ENCODE measurements at places on chromosomes 6 and 20.

GRCh38 chr6:157274471-157275226 lies 48.7 kb downstream of the TMEM242 start:
- peak; percentile 57 for DNase-seq

DNA sequence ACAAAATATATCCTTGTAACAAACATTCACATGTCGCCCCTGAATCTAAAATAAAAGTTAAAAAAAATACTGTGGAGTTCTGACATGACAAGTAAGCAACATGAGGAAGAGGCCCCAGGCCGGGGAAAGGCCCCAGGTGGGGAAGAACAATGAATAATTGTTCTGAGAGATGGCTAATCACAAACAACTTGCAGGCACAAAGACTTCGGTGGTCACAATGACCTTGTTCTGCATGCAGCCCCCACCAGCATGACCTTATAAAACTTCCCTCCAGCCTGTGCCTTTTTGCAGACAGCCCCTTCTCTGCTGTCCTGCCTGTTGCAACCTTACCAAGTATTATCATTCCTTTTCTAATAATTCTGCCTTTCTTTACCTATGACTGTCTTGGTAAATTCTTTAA lies 95.7 kb upstream of the MYLIP start:
- no peak for DNase-seq

DNA sequence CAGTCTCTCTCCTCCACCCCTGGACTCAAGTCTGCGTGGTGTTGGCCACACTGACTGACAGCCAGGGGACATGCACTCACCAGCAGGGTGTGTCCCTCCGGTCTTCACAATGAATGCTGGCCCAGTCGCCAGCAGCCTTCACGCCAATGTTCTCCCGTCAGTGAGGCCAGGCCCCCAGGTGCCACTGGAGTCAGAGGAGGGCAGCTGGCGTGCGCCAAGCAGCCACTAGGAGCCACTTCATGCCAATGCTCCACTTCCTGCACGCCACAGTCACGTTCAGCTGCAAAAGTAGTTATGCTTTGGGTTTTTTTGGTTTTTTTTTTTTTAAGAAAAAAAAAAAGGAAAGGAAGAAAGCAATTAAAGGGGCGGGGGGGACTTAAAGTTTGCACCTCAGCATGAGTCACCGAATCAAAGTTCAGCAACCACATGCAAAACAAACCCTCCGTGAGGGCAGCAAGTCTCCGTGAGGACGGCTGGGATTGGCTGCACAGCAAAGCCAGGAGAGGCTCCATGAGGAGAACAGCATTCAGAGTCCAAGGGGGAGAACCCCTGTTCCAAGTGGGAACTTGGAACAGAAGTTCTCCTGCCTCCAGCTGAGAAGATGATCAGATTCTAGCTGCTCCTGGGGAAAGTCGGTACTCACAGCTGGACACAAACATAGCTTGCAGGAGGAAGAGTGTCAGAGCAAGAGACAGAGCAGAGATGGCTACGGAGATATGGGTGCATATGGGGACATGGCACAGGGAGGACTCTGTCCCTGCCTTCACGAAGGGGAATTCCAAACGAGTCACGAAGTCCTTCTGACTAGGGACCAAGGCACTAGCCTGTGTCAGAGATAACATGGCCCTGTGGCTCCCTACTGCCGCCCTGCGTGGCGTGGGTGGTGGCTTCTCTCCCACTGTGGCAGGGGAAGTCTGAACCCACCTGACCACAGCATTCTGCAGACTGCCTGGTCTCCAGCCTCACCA lies at the start of gene ZC3H12D:
ZC3H12D (minus strand) TSS at position 282 of the 968 bp plus-strand sequence. CDS start 10,471 bp downstream, outside the sequence.
- no peak for DNase-seq

GRCh38 chr6:160791981-160792418 lies 90.0 kb downstream of the PLG start:
- no peak for DNase-seq

- DNase-seq, result no peak
Observed at GRCh38 chr6:27532820-27533538, 60.1 kb upstream of the ZNF184 start.

DNA sequence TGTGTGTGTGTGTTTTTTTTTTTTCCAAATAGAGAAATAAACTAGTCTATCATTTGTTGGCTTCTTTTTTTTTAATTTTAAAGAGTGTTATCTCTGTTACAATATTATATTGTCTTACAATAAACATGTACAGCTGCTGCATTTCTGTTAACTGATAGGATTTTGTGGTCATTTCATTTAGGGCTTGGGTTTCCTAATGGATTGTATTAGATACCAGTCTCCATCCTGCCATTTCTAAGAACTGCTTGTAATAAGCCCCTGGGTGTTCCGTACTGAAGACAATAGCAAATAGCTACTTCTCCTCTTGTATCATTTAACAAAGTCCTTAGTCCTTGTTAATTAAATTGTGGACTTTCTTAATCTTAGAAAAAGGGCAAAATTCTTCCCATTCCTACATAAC lies 45.7 kb downstream of the SOBP start:
- no peak for DNase-seq

DNA sequence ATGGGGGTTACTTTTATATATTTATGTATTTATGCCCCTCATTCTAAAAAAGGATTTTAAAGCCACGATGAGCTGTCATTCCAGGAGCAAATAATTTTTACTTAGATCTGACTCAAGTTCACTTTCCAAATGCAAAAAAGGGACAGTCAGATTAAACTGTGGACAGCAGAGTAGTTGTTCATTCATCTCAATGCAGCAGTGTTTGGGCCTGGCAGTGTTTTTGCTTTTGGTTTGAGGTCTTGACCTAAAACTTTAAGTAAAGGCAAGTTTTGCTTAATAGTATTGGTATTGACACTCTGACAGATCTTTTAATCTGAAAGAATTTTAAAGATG lies 13.9 kb downstream of the JARID2 start:
- no peak for DNase-seq

GRCh38 chr6:136811272-136811671 lies 11.1 kb upstream of the PEX7 start:
- DNase-seq, result no peak

DNA sequence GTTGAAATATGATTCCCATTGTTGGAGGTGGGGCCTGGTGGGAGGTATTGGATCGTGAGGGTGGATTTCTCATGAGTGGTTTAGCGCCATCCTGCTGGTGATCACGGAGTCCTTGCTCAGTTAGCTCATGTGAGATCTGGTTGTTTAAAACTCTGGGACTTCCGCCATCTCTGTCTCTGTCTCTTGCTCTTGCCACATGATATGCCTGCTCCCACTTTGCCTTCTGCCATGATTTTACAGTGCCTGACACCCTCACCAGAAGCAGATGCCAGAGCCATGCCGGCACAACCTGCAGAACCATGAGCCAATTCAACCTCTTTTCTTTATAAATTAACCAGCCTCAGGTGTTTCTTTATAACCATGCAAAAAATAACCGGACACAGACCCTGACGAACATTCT lies 44.7 kb upstream of the ZFP64 start:
- DNase-seq, result no peak

DNA sequence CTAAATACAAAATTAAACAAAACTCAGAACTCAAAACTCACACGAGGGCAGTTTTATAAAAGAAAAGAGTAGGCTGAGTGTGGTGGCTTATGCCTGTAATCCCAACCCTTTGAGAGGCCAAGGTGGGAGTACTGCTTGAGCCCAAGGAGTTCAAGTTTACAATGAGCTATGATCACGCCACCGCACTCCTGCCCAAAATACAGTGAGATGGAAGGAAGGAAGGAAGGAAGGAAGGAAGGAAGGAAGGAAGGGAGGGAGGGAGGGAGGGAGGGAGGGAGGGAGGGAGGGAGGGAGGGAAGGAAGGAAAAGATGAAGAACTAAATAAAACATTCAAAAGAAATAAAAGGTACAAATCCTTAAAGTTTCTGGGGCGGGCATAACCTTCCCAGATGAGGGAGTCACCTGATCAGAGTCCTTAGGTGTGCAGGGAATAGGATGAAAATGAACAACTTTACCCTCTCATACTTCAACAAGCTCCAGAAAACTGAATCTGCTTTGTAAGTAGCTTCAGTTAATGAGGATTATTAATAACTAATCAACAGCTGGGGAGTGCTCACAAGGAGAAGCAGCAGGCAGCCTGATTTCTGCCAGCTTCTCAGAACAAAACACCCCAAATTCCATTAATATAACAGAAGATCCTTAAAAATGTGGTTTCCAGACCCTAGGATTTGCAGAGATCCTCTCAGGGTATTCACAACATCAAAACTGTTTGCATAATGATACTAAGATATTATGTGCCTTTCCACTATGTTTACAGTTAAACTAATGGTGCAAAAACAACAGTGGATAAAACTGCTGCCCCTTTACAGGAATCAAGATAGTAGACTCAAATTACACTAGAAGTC lies 21.8 kb downstream of the LMBRD1 start:
- no peak for DNase-seq

DNA sequence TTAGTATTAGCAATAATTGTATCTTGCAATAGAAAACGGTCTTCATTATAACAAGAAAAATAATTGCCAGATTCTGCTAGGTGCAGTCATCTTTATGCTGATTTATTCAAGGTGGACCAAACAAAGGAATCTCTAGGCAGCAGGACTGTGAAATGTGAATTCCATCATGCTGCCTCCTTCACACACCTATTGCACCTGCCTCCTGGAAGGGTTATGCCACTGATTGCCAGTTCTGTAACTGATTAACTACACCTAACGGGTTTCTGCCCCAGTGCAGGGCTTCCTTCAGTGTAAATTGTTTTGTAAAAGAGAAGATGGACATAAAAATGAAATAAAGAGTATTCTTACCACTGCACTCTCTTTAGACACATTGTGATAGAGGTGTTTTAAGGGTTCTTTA lies 96.1 kb downstream of the FOXO3 start:
- no peak for DNase-seq

- no peak for DNase-seq
Observed at GRCh38 chr6:162088091-162088490, 639.5 kb downstream of the PRKN start.

DNA sequence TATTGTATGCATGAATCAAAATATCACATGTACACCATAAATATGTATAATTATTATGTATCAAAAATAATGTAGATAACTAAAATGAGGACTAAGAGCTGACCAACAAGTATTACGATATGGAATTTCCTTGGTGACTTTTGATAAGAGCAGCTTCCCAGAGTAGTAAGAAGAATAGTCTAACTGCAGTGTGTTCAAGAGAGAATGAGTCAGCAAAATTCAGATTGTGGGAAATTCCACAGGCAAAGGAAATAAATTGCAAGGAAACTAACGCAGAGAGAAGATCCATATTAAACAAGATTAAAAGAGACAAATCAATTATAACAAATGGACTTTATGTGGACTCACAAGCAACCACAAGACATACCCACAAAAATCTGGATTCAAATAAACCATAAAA lies 26.4 kb downstream of the FRK start:
- no peak for DNase-seq

GRCh38 chr6:161949531-161949930 lies 675.7 kb upstream of the AGPAT4 start:
- no peak for DNase-seq

GRCh38 chr6:150767571-150768018 lies 97.9 kb upstream of the MTHFD1L start:
- DNase-seq, result no peak

DNA sequence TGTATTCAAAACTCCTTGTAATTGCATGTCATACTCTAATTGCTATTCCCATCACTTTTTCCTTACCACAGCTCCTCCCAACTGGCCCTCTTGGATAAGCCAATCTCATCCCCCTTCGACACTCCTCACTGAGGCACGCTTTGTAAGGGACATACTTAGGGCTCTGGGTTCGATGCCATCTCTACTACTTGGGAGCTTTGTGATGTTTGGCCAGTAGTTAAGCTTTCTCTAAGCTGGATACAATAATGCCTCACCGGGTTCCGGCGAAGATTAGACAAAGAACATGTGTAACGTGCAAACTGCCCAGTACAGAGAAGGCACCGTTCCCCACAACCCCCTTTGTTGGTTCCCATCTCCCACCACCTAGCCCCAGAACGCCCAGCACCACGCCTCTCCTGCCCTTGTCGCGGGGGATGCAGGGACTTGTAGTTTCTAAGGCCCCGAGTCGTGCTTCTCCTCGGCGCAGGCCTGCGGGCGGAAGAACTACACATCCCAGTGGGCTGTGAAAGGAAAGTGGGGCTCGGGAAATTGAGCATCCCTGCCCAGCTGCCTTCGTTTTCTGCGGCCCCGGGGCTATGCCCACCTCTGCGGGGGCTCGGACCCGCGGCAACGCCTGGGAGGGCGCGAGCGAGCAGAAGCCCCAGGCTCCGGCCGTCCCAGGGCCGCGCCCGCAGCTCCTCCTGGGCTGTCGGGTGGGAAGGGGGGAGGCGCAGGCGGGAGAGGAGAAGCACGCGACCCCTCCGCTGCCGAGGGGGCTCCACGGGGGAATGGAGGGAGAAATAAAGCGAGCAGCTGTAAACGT lies 1.1 kb upstream of the ZDHHC14 start:
- DNase-seq, result peak; percentile 60

DNA sequence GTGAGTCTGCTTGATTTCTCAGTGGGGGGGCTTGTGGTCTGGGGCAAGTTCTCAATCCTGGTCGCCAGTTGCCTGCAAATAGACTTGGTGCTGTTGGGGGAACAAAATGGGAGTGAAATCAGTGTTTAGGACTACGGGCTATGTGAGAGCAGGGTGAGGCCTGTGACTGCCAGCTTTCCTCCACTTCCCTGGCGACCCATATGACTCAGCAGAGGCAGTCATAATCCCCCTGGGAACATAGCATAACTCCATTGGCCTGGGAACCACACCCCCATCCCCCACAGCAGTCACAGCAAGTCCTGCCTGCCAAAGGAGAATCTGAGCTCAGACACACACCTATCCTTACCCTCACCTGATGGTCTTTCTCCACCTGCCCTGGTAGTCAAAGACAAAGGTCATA lies 387.9 kb downstream of the LMBRD1 start:
- DNase-seq, result no peak

DNA sequence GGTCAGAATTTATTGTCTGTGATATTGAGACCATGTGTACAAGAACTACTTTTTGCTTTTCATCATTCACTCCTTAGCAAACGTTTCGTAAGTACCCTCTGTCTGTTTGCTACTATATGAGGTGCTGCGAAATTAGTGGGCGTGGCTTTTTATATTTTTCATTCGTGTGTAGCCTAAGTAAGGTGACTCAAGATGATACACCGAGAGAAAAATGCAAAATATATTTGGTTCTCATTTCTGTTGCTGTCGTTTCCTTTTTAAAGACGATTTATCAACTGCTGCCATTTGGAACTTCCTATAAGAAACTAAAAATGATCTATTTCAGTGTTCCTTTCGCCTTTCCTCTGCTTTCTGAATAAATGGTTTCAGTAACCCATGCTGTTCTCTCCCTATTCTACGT lies 61.2 kb downstream of the VAPB start:
- DNase-seq, result no peak

GRCh38 chr6:37865504-37865903 lies 46.0 kb downstream of the ZFAND3 start:
- no peak for DNase-seq

DNA sequence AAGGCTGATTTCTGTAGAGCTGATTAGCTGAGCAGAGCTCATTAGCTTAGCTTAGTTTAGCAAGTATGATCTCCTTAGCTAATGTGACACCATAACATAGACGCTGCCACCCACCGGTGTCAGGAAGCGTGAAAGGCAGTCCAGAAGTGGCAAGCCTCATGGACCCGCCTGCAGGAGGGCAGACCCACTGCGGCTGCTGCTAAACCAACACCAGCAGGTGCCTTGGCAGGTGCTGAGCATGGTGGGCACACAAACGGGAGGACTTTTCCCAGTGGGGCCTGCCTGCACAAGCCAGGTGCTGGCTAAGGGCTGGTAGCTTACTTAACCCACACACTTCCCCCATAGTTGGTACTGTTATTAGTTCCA lies 22.7 kb downstream of the ZDHHC14 start:
- no peak for DNase-seq

- no peak for DNase-seq
Observed at GRCh38 chr6:42378125-42378524, 73.6 kb downstream of the TRERF1 start.

GRCh38 chr6:71410164-71410566 lies 121.6 kb downstream of the OGFRL1 start:
- no peak for DNase-seq
